Adipocyte (in vitro differentiated cells): ENCODE measurements at places on chromosomes 4 and X.
A peak's percentile ranks its signal among the peaks of the same experiment; 100 is the strongest.

DNA sequence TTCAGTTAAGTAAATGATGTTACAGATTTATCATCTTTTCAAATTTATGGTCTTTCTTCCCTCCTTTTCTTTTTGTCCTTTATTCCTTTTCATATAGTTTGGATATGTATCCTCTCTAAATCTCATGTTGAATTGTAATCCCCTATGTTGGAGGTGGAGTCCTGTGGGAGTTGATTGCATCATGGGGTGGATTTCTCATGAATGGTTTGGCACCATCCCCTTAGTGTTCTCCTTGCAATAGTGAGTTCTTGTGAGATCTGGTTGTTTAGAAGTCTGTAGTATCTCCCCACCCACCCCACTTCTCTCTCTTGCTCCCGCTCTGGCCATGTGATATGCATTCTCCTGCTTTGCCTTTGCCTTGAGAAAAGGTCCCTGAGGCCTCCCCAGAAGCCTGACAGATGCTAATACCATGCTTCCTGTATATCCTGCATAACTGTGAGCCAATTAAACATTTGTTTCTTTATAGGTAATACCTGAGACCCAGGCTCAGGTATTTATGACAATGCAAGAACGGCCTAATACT, 236.7 kb downstream of the PRDM5 start:
- peak; percentile 59 for DNase-seq

- DNase-seq: no peak
Measured at GRCh38 chr4:42747971-42748370, 91.1 kb upstream of the ATP8A1 start.

DNA sequence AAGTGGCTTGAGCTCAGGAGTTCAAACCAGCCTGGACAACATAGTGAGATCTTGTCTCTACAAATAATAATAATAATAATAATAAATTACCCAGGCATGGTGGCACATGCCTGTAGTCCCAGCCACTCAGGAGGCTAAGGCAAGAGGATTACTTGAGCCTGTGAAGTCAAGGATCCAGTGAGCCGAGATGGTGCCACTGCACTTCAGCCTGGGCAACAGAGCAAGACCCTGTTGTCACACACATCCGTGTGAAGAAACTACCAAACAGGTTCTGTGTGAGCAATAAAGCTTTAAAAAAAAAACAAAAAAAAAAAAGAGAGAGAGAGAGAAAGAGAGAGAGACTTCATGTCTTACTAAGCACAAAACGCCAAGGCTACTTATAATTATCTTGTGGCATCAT, 42.5 kb downstream of the ANOS1 start:
- DNase-seq: no peak

- no peak for DNase-seq
Measured at GRCh38 chr4:16617011-16617410, 281.4 kb downstream of the LDB2 start.

GRCh38 chr4:96164814-96165351, 325.0 kb downstream of the PDHA2 start:
- peak; percentile 90 for DNase-seq

- DNase-seq: no peak
Measured at GRCh38 chr4:91127831-91128230, 1000.6 kb downstream of the CCSER1 start.
